ENCODE measurements at places on chromosomes 4 and X.
A peak's percentile ranks its signal among the peaks of the same experiment; 100 is the strongest.

- no peak for DNase-seq
Observed at GRCh38 chr4:20017777-20018115, 234.0 kb upstream of the SLIT2 start.

DNA sequence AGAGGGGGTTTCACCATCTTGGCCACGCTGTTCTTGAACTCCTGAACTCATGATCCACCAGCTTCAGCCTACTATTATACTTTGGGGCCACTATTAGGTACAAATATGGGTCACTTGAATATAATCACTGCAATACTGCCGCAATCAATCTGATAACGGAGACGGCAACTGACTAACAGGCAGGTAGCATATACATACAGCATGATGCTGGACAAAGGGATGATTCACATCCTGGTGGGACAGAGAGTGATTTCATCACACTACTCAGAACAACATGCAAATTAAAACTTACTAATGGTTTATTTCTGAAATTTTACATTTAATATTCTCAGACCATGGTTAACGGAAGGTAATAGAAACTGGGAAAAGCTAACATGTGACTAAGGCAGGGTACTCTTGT is 10.9 kb downstream of the LRBA start:
- no peak for DNase-seq

- no peak for DNase-seq
Observed at GRCh38 chr4:921830-922331, 10.2 kb downstream of the GAK start.

DNA sequence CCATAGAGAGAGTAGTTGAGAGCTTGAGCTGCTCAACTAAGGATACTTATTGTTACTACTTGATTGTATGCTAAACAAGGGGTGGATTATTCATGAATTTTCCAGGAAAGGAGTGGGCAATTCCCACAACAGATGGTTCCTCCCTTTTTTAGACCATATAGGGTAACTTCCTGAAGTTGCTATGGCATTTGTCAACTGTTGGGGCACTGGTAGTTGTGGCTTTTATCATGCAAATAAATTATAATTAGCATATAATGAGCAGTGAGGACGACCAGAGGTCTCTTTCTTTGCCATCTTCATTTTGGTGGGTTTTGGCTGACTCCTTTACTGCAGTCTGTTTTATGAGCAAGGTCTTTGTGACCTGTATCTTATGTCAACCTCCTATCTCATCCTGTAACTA is 1403.5 kb upstream of the PABPC4L start:
- no peak for DNase-seq

DNA sequence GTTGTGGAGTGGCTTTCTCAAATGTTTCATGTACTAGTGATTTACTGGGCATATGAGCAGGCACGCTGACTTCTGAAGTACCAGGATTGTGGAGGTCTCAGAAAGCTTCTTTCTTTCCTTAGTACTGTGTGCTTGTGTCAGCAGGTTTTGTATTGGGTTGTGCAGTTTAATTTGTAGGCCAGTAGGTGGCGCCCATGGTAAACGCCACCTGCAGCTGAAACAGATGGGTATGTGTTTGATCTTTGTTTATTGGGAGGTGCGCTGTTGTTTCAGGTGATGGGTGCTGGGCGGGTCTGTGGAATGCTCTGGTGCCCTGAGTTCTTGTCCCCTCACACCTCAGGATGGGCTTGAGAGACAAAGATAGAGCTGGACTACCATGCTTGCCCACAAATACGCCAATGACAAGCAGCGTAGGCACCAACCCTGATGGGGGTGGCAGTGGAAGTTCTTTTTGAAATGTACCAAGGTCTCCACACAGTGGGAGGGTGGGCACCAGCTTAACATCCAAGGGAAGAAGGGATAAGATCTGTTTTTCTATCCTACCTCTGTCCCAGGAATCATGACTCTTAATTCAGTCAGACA is 141.5 kb downstream of the RPS6KA6 start:
- DNase-seq = peak; percentile 31

DNA sequence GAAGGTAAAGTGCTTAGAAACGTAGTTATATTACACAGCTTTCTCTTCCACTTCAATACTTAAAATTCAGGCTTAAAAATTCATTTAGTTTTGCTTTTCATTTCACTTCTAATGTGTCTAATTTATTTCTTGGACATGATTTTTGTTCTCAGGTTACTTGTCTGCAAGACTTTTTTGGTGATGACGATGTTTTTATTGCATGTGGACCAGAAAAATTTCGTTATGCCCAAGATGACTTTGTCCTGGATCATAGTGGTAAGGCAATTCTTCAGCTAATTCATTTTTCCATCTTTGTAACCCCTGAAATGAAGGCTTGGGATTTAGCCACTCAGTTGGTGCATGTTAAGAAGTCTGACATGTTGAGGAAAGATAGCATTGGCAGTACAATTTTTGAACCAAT is 114.7 kb downstream of the DCLK2 start:
- DNase-seq = no peak

DNA sequence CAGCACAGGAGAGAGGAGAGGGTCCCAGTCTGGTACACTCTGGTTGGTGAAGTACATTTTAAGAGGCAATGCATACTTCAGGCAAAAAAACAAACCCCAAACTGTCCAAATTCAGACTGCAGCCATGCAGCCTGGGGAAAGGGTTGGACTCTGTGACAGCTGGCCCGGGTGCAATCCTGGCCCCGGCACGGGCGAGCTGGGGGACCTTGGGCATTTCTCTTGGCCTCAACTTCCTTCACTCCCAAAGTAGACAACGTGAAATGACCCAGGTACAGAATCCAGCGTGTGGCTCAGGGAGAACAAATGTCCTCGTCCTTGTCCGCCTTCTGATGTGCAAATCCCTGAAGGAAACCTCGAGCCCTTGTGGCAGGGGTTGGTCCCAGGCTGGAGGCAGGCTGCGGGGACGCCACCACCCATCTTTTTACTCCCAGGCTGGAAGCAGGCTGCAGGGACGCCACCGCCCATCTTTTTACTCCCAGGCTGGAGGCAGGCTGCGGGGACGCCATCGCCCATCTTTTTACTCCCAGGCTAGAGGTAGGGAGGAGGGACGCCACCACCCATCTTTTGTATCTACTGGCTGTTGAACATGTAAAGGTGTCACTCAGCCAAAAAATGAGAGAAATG is 62.3 kb downstream of the ACOX3 start:
- DNase-seq = no peak

GRCh38 chr4:77023920-77024319 is 51.9 kb downstream of the CCNI start:
- DNase-seq = no peak

GRCh38 chr4:119207051-119207450 is 5.5 kb upstream of the USP53 start:
- no peak for DNase-seq

DNA sequence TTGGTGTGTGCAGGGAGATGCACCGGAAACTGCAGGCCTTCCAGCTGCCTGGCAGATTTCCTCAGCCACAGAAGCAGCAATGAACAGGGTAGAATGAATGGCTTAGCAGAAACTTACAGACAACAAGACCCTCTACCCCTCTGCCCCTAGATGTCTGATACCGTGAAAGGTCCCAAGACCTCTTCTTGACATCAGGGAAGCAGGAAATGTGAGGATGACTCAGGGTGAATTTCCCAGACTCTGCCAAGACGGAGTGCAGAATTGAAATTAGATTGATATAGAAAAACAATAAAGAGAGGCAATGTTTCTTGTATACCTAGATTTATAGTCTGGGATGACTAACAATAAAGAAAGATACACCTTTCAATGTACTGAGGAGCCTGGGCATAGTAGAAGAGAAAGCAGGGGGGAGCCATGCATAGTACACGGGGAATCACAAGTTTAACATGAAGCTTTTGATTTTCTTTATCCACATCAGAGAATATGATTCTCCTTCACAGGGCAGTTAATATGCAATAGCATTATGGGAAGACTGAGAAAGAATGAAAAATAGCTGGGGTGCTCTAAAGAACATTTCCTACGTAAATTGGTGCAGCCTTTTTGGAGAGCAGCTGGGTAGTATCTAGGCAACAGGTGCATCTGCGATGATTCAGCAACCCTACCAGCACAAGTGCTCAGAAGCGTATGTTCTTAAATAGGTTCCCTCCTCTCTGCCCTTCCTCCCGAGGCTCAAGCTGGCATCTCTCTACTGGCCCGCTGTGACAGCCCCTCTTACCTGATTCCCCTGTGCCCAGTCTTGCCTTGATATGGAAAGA is 18.3 kb upstream of the CXCR3 start:
- DNase-seq = no peak

DNA sequence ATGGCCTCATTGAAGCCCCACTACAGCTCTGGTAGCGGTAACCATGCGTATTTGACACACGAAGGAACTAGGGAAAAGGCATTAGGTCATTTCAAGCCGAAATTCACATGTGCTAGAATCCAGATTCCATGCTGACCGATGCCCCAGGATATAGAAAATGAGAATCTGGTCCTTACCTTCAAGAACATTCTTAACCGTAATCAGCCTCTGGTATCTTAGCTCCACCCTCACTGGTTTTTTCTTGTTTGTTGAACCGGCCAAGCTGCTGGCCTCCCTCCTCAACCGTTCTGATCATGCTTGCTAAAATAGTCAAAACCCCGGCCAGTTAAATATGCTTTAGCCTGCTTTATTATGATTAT is 876 bp downstream of the HPRT1 start:
- DNase-seq = peak; percentile 47

GRCh38 chrX:46310815-46311497 is 234.3 kb downstream of the ZNF674 start:
- DNase-seq = no peak

- DNase-seq = no peak
Observed at GRCh38 chr4:81130569-81130968, 84.5 kb downstream of the PRKG2 start.

DNA sequence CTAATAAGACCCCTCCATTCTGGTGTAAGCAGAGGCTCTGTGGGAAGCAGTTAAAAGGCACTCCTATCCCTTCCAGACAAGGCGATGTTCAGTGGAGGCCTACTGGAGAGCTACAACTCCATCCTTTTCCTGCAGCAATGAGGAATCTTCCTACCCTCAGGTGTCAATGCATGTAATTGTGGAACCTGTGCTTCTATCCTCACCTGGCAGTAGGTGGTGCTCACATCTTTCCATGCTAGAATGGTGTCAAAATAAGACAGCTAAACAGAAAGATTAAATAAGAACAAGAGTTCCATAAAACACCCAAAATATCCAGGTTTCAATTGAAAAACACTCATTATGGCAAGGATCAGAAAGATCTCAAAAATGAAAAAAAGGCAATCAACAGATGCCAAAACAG is 224.6 kb downstream of the IL15 start:
- DNase-seq = peak; percentile 8

DNA sequence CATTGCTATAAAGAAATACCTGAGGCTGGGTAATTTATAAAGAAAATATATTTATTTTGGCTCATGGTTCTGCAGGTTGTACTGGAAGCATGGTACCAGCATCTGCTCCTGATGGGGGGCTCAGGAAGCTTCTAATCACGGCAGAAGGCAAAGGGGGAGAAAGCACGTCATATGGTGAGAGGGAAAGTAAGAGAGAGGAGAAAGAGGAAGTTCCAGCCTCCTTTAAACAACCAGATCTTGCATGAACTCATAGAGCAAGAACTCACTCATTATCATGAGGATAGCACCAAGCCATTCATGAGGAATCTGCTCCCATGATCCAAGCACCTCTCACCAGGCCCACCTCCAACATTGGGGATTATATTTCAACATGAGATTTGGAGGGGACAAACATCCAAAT is 125.0 kb upstream of the GRPR start:
- no peak for DNase-seq

- no peak for DNase-seq
Observed at GRCh38 chr4:10529291-10530136, 72.3 kb upstream of the ZNF518B start.

DNA sequence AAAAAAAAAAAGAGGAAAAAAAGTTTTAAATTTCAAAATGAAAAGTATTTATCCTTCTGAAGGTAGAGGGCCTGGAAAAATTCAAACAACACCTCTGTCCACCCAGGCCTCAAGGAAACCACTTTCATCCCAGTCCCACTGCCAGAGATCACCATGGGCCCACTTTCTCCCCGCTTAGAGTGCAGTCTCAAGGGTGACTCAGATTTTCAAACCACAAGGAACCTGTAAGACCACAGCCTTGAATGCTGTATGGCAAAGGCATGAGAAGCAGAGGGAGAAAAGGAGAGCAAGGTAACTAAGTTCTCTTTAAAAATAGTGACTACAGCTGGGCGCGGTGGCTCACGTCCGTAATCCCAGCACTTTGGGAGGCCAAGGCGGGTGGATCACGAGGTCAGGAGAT is 87.9 kb upstream of the PACRGL start:
- DNase-seq = no peak

DNA sequence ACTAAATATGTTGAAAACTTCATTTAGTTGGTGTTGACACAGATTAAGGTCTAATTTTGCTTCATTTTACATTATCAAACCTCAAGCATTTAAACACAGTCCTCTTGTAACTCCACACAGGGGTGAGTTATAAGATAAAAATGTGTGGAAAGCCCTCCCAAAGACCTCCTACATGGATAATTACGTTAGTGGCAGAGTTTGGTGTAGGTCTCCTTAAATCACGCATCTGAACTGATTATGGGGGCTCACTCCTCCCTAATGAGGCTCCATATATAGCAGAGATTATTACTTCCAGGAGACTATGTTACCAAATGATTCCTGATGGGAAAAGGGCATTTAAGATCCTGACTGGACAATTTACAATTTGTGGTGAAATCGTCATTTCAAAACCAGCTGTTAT is 32.2 kb upstream of the VCX3B start:
- no peak for DNase-seq

DNA sequence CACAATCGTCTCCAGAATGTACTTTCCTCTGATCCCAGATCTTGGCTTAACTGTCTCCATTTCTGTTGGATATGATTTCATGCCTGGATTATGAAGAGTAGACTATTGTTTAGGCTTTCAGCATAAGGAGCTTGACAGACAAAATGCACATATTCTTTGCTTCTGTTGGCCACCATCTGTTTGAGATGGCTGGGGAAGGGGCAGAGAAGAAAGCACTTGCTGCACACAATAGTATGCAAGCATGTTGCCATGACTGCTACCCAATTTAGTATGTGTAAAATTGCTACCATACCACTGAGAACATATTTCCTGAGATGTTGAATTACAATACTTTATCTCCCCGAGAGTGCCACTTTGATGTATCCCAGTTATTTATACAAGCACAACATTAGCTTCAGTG is 127.9 kb upstream of the BMPR1B start:
- no peak for DNase-seq

- no peak for DNase-seq
Observed at GRCh38 chr4:38687571-38688011, 23.6 kb downstream of the KLF3 start.

DNA sequence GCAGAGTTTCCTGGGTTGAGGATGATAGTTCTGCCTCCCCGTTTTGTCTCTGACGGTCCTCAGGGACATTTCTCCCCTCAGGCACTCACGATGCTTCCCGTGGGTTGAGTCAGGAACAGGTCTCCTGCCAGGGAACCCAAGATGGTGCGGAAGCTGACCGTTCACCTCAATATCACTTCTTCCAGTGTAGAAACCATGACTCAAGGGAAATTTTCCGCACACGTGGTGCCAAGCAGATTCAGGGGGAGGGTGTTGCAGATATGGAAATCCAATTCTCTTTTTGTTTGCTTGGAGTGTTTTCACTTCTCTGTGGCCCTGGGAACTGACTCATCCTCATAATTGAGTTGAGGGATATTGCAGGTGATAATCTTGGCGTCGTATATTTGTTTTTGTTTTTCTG is 46.7 kb downstream of the CXorf49B start:
- no peak for DNase-seq
